ENCODE measurements at places on chromosomes 13 and 19. TPM values are rescaled to one million over a fixed set of nuclear protein-coding genes. Genes with fewer than 3 reads are reported as not detected.

- no peak for DNase-seq
These were observed 6.7 kb downstream of the TEKTIP1 start for GRCh38 chr19:3545669-3546034.

Gene ANGPTL8
- total RNA-seq, result not detected

- DNase-seq, result no peak
These were observed 149.1 kb downstream of the KLF12 start for GRCh38 chr13:73984949-73985691.

Gene RASL11A
- total RNA-seq, result 10.2 TPM

GRCh38 chr13:102405499-102406100 lies 3.8 kb upstream of the FGF14 start:
- no peak for DNase-seq

- peak; percentile 93 for DNase-seq
These were observed at the start of gene ZNF841 for GRCh38 chr19:52095172-52096014. TSS of gene ZNF841 (minus strand) at chr19:52095765. CDS start at chr19:52084801, 10,964 bp downstream.

DNA sequence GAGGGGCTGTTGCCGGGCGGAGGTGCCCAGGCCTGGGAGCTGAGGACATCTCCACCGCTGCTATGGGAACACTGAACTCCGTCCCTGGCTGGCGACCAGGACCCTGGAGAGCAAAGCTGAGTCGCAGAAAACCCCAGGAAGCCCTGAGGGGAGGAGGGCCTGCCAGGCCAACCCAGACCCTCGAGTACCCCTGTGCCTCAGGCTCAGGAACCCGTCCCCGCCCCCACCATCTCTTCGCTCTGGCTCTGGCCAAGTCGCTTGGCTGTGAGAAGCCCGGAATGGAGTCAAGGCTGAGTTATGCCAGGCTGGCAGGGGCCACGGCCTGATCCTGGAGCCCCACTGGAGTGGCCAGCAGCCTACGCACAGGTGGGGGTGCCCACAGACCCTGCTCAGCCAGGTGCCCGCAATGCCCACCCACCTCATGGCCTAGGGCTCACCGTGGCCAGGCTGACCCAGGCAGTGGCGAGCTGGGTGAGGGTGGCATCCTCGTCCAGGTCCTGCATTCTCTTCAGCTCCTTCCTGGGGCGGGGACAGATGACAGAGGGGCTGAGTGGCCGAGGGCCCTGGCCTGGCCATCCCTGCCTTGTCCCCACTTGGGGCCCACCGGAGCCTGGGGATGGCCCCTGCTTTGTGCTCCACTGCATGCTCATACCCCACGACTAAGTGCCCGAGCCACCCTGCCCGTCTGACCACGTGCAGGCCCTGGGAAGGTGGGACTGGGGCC lies 8.5 kb upstream of the CERS1 start:
- no peak for DNase-seq

- no peak for DNase-seq
These were observed 10.9 kb downstream of the POLR2E start for GRCh38 chr19:1084024-1084868.

DNA sequence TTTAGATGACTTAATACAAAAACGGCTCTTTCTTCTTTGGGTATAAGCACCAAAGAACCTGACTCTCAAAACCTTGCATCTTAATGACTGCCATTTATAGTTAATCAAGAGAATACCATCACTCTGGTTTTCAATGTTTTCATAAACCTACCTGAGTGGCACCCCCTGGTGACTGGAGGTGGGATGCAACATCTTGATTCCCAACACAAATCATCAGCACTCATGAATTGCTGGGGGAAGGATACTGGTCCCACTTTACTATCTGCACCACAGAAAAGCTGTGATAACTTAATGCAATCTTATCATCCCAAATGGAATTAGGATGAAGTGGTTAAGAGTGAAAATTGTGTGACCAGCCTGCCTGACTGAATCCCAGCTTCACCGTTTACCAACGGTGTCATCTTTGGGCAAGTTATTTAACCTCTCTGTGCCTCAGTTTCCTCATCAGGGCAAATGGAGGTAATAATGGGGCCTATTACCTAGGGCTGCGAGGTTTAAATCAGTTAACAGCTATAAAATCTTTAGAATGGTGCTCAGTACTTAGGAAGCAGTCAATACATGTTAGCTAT lies 366.4 kb downstream of the KLF12 start:
- DNase-seq, result peak; percentile 11

DNA sequence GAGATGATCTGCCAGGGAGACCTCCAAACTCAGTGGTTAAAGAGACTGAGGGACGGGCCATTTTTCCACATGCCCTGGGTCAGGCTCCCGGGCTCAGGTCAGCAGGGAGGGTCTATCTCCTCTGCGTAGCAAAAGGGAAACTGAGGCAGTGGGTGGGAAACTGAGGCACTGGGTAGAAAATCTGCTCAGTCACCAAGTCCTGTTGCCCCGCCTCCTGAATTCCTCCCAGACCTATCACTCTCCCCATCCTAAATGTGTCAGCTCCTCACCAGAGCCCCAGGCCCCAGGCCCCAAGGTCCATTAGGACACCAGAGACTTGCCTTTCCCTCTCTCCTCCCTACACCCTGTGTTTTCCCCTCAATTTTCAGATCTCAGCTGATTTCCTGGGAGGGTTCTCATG lies 2.4 kb downstream of the CD320 start:
- peak; percentile 0 for DNase-seq

Gene DOCK6
- 29.3 TPM for total RNA-seq

- DNase-seq, result peak; percentile 26
These were observed 69.0 kb upstream of the DOCK9 start for GRCh38 chr13:99046851-99047250.

DNA sequence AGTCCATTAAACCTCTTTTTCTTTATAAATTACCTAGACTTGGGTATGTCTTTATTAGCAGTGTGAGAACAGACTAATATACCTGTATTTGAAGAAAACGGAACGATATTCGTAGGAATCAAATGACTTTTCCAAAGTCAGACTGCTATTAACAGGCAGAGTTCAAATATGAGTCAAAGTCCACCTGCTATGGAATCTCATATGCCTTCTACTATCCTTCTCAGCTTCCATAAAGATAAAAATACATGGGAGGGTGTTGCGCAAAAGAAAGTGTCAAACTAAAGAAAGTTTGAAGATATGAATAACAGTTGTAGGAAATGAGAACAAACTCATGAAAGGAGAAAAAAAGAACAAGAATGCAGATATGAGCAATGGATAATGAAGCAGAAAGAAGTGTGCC lies 704.6 kb downstream of the EFNB2 start:
- no peak for DNase-seq

Gene FUT1
- total RNA-seq, result 0.05 TPM

GRCh38 chr13:106348075-106348840 lies 187.2 kb downstream of the EFNB2 start:
- no peak for DNase-seq

DNA sequence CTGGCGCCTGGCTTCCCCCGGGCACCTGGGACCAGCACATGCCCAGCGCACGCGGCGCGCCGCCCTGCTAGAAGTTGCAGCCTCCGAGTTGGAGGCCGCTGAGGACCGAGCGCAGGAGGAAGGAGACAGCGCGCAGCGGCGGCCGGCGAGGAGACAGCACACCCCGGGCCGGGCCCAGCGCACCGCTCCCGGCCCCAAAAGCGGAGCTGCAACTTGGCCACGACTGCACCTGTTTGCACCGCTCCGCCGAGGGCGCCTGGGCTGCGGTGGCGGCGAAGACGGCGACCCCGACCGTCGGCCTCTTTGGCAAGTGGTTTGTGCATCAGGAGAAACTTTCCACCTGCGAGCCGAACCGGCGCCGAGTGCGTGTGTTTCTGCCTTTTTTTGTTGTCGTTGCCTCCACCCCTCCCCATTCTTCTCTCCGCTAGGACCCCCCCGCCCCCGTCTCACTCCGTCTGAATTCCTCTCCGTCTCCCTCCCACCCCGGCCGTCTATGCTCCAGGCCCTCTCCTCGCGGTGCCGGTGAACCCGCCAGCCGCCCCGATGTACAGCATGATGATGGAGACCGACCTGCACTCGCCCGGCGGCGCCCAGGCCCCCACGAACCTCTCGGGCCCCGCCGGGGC lies at the start of gene SOX1:
TSS of gene SOX1 (plus strand) at position 34 of the 626 bp plus-strand sequence. CDS start at position 544, 510 bp downstream.
- DNase-seq, result no peak

DNA sequence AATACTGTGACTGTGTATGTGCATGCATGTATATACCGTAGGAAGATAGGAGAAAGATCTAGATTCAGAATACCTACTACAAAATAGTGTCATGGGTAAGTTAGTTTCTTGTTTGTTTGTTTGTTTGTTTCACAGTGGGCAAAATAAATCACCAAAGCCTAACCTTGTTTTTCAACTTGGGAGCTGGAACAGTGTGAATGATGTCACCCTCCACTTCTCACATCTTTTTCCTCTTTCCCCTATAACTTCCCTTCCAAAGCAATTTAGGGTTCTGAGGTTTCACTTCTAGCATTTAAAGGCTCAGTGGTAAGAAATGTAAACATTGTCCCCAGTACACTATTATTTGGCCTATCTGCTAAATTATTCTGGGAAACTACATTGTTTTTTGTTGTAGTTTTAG lies 5.4 kb downstream of the KCTD4 start:
- DNase-seq, result no peak

DNA sequence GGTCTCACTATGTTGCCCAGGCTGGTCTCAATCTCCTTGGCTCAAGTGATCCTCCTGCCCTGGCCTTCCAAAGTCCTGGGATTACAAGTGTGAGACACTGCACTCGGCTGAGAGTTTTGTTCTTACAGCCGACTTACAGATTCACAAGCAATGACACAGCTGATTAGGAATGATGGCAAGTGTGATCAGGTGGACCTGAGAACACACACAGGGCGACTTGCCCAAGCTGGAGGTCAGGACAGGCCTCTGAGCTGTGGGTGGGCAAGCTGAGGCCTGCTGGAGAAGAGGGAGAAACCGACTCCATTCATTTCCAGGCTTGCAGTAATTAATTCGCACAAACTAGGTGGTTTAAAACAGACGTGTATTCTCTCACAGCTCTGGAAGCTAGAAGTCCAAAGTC lies 8.1 kb upstream of the ATG4D start:
- no peak for DNase-seq

DNA sequence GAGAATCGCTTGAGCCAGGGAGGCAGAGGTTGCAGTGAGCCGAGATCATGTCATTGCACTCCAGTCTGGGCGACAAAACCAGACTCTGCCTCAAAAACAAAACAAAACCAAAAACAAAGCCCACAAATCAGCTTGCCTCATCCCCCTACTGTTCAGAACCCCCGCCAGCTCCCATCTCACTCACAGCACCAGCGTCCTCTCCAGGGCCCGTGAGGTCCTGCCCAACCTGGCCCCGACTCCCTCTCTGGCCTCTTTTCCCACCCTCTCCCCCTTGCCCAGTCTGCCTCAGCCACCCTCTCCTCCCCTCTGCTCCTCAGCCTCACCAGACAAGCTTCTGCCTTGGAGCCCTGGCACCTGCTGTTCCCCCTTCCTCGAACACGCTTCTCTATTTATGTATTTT lies 3.8 kb downstream of the SLC8A2 start:
- DNase-seq, result no peak

DNA sequence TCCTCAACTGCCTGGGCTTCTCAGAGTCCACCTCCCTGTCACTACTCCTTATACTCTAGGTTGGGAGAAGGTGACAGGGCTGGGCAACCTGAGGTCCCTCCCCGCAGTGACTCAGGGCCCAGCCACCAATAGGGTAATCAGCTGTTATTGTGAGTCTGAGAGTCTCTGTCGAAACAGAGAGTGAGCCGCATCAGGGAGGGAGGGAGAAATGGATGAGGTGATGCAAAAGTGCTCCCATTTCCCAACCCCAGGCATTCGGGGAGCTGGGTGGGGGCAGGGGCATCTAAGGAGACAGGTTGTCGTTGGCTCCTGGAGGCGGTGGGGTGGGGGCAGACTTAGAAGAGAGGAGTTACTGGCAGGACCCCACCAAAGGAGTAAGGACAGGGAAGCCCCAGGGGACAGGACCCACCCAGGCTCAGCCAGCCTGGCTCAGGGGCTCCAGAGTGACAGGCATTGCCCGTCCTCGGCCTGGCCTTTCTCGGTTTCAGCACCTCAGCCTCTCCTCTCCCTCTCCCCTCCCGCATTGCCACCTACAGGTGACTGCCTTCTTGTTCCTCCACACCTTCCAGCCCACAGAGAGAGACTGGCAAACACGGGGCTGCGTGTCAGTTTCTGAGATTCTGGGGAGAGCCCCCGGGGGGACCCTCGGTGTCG lies at the start of gene DMKN:
TSS of gene DMKN (minus strand) at position 22 of the 654 bp plus-strand sequence. CDS start 174 bp downstream, outside the sequence.
- DNase-seq, result peak; percentile 59

- DNase-seq, result no peak
These were observed 21.5 kb upstream of the ARHGEF7 start for GRCh38 chr13:111093634-111094033.

Gene CC2D1A
- 26.6 TPM for total RNA-seq

DNA sequence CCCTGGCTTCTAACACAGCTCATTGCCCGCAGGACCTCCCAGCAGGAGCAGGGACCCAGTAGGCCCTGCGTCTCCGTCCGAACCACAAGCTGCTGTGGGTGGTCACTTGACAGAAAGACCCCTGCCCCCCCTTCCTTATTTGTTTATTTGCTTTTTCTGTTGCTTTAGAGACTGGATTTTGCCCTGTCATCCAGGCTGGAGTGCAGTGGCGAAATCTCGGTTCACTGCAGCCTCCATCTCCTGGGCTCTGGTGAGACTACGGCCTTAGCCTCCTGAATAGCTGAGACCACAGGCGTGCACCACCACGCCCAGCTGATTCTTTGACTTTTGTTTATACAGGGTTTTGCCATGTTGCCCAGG lies 7.6 kb upstream of the PTBP1 start:
- no peak for DNase-seq

- no peak for DNase-seq
These were observed 68.5 kb upstream of the GPR183 start for GRCh38 chr13:99375738-99376080.

Gene FPR1
- total RNA-seq, result 0.38 TPM

- peak; percentile 77 for DNase-seq
These were observed 10.3 kb downstream of the IL17D start for GRCh38 chr13:20713751-20714150.

- peak; percentile 61 for DNase-seq
These were observed 182.0 kb upstream of the SERP2 start for GRCh38 chr13:44191504-44192171.

Gene ZNF470
- total RNA-seq, result 3.1 TPM

- no peak for DNase-seq
These were observed 29.6 kb downstream of the EPN1 start for GRCh38 chr19:55704494-55705245.

DNA sequence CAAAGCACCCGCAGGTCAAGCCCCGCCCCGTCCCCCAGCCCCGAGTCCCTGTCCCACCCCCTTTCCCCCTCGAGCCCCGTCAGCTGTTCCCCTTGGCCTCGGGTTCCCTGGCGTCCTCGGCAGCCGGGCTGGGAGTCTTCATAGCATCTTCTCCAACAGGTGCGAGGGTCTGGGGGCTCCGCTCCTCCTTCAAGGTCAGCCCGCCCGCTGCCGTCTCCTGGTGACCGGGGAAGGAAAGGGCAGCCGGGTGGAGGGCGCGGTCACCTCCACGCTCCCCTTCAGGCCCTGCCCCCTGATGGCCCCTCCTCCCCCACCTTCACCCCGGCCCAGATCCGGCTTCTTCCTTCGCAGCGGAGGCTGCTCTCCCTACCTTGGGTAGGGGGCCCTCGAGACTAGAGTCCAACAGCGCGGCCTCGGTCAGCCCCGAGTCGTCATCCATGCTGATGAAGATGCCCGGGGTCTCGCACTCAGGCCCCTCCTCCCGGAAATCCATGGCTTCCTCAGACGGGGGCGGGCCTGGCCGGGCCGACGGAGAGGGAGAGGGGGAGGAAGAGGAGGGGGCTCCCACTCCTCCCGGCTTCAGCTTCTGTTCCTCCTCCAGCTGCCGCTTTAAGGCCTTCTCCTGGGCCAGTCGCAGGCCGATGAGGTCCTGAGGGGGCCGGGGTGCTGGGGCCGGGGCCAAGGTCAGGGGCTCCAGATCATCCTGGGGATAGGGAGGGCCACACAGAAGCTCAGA lies 541 bp upstream of the RSPH6A start:
- DNase-seq, result no peak

- DNase-seq, result peak; percentile 51
These were observed 202.2 kb upstream of the STARD13 start for GRCh38 chr13:33487575-33488243.

Measured in HFFc6 (cell line).